ENCODE measurements at places on chromosomes 7 and 10.

GRCh38 chr10:43395571-43396060, 13.4 kb downstream of the HNRNPF start:
- DNase-seq = no peak

- DNase-seq = no peak
Observed at GRCh38 chr7:106222545-106222944, 62.2 kb downstream of the NAMPT start.

DNA sequence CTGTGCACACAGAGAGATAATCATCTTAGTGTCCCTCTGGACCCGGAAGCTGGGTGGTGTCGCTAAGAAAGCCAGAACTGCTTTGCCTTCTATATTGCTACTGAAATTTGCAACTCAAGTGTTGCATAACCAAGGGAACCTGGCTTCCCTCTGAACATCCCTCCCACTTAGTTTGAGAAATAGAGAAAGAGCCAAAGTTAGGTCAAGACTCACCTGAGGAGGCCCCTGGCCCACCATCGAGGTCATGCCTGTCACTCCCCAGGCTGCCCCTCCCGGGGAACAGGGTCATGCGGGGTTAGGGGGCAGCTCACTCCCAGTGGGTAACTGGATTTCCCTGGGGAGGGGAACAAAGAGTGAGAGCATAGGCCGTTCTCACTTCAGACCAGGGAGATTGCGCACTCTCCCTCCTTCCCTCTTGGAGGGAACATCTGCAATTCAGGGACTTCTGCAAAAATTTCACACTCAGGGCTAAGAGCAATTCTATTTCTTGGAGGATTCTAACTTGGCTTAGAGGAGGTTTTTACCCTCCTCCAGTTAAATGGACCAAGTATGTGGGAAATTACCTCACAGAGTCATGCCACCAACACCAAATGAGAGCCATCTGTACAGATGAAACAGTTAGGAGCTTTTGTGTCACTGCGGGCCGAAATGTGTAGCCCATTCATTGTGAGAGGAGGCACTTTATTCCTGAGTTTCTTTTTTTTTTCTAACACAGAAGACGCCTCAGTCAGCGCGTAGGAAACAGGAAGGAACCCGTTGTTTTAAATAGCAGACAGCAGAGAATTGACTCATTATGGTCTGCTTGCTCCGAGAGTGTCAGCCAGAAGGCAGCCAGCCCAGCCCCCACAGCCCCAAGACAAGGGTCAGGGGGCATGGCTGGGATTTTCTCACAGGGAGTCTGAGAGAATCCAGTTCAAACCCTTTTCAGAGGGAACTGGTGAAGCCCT, 221.3 kb downstream of the ARHGAP12 start:
- no peak for DNase-seq

GRCh38 chr7:126362746-126363145, 890.0 kb downstream of the GRM8 start:
- no peak for DNase-seq

- DNase-seq = no peak
Observed at GRCh38 chr7:148261996-148262688, 328.4 kb upstream of the C7orf33 start.

DNA sequence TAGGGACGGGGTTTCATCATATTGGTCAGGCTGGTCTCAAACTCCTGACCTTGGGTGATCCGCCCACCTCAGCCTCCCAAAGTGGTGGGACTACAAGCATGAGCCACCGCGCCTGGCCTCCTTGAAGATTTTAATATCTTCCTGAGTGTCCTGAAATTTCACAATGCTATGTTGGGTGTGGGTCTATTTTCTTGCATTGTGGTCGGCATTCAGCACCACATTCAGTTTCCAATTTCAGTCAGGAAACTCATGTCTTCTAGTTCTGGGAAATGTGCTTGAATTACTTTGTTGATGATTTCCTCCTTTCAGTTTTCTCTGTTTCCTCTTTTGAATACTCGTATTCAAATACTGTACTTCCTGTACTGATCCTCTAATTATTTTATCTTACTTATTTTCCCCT, 49.3 kb upstream of the IL6 start:
- DNase-seq = no peak

DNA sequence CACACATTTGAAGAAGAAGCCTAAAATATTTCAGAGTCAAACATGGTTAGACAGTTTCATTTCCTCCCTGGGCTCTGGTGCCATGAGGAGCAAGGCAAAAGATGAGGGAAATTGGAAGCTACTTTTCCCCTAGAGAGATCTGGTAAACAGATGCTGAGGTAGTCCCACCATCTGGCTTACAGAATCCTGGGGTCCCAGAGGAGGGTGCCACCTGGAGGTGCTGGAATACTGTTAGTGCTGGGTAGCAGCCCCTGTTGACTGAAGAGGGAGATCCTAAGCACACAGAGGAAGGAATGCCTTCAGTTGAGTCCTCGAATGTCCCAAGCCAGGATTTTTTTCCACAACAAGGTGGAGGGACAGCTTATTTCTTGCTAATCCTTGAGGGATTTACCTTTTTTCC, 160.1 kb downstream of the FZD1 start:
- DNase-seq = no peak

DNA sequence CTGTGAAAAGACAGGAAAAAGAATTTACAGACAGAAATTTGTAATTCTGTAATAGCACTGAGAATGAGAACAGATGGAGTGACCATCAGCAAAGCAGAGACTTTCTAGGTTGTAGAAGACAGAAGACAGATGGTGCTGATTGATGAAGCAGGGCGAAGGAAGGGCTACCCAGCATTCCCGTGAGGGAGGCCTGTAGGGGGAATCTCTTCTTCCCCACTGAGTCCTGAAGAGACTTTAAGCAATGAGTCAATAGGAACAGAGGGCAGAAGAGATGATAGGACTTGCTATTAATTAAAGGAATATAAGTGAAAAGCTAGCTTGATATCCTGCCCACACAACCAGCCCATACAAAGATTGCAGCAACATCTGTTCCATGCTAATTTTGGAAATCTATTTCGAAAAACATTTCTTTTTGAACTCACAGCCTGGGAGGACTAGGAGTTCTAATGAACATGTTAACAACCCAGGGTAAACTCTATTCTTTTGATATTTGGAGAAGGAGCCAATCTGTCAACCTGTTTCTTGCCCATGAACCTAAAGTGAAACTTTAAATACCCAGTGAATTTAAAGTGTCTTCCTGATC, 44.1 kb downstream of the RALA start:
- DNase-seq = no peak

GRCh38 chr10:51445588-51445987, 253.8 kb downstream of the CSTF2T start:
- no peak for DNase-seq

GRCh38 chr7:132161533-132161915, 414.7 kb downstream of the PLXNA4 start:
- no peak for DNase-seq

GRCh38 chr7:101990811-101991418, 173.5 kb downstream of the CUX1 start:
- no peak for DNase-seq

- DNase-seq = no peak
Observed at GRCh38 chr10:621513-621912, 68.0 kb downstream of the DIP2C start.

DNA sequence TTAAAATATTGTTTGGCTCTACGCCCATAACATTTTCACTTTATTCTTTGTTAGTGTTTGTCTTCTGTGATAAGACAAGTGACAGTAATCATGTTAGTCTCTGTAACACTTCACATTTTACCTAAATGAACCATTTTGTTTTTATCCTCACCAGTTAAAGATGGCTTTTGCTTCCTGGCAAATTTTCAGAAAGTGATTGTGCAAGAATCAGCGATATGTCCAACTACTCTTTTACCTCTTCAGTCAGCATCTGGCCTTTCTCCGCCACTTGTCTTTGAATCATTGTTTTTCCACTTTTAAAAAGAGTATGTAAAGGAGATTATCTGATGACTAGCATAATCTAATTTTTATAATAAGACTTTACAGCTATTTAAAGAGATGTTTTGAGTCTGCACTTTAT, 3.5 kb downstream of the DGKB start:
- no peak for DNase-seq

DNA sequence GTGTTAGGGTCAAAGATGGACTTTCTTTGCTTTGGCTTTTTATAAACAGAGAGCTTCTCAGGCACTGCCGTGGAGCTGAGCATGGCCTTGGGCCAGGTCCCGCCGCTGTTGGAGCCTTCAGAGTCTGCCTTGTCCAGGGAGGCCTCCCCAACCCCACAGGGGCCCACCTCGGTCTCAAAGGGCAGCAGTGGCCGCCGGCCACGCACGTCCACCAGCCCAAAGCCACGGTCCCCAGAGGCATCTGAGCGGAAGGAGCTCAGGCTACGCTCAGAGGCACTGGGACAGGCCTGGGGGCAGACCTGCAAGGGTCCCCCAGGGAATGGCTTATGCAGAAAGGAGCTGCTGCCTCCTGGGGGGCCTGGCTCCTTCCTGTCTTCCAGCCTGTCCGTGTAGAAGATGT, 105.0 kb downstream of the DLG5 start:
- no peak for DNase-seq
